Activated CD8-positive, alpha-beta memory T cell treated with anti-CD3 and anti-CD28 coated beads, Interleukin-2, amount 50 U/mL, for 4 hours (primary cell): ENCODE measurements at places on chromosomes 2 and 18.

DNA sequence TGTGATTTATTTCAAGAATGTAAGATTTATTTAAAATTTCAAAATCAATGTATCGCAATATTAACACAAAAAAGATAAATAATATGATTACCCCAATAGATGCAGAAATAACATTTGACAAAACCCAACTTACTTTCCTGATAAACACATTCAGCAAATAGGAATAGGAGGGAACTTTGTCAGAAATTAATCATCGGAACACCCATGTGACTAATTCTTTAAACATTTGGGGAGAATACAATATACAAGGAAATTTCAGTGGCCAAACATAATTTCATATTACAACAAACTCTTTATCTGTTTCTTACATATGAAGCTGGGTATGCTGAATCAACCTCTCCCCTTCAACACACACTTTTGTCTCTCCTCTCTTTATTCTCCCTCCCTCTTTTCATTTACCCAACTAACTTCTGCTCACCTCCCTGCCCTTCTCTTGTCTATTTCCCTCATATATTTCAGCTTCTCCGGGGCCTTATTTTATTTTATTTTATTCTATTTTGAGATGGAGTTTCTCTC, 309.6 kb upstream of the CNTNAP5 start:
- DNase-seq = no peak

DNA sequence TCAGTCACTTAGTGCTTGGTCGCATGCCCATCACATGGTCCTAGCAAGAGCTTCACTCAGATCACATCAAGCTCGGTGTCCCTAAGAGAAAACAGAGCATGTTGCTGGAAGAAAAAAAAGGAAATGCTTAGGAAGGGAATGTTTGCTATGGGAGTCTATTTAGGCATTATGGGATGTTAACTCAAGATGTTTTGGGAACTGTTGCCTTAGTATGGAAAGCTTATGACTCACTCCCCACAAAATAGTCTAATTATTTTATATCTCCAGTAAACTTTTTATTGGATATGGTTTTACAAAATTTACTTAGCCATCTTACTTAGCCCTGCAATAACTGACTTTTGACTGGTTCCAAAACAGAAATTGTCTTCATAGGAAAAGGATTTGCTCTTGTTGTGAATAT, 439.5 kb upstream of the ZEB2 start:
- DNase-seq = no peak

- no peak for DNase-seq
These were observed 100.4 kb upstream of the LCLAT1 start for GRCh38 chr2:30346471-30347169.

DNA sequence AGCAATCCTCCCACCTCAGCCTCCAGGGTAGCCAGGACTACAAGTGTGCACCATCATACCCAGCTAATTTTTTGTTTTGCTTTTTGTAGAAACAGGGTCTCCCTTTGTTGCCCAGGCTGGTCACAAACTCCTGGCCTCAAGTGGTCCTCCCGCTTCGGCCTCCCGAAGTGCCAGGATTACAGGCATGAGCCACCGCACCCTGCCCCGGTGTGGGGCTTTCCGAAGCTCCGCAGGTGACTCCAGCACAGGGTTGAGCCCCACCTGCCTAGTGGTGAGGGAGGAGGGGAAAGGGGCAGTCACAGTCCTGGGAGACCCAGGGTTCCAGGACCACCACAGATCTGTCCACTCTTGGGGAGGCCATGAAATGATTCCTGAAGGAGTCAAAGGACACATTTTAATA, 5.2 kb downstream of the PRLH start:
- no peak for DNase-seq

GRCh38 chr2:88078643-88079172, 11.1 kb downstream of the SMYD1 start:
- DNase-seq = no peak

DNA sequence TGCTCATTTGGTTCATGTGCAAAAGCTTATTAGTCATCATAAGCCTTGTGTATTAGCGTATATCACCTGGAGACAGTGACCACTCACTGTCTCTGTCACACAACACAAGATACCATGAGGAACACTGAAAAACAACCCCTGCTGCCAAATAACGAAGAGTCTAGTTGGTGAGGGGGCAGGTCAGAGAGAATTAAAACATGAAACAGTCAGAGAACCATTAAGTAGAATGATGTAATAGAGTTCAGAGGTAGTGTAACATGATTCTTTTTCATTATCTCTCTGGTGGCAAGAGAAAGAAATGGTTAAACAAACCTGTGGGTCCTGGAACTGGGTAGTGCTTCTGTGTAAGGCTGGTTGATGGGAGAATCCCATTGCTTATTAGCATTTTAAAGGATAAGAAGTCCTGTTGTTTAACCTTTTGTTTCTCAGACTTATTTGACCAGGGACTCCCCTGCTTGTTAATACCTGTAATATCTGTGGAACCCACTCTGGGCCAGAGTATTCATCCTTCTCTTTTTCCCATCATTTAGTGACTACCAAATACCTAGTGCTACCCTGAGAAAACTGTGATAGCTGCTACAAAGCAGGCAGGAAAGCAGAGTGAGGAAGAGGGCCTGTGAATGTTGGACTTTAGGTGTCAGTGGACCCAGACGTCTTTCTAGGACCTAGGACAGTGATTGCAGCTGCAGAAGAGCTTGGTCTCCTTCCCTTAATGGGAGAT, 38.0 kb downstream of the PTRHD1 start:
- no peak for DNase-seq

DNA sequence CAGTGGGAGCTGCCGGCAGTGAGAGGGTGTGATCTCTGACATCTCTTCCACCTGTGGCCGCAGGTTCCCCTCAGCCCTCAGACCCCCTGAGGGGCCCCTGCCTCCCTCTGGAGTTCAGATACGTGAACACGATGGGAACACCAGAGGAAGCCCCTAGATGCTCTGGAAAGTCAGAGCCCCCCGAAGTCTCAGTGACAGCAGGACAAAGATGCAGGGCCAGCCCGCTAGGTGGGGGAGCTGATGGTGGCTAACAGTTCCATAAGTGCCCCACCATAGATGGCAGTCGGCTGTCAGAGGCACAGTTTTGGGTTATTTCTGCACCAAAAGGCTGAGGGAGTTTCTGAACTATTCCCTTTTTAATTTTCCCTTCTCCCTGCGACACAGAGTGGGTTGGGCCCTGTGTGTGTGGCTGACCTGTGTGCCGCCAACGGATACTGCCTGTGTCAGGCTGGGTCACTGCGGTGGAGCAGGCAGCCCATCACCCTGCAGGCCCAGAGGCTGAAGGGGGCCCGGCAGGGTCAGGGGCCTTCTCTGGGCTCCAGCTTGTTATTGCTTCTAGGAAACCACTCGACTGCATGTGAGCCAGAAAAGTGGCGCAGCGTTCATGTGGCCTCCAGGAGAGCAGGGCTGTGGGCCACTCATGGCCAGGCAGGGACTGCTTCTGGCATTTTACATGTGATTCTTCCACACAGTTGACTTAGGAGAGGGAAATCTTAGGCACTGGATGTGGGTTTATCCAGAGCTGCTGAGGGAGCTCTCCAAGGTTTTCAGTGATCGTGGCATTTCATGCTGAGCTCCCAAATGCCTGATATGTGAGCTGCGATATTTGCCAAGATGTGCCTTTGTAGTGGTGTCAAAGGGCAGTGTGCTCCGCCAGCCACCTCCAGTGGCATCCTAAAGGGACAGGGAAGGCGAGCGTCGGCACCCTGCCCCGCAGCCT, 225.1 kb downstream of the SH3RF3 start:
- no peak for DNase-seq

DNA sequence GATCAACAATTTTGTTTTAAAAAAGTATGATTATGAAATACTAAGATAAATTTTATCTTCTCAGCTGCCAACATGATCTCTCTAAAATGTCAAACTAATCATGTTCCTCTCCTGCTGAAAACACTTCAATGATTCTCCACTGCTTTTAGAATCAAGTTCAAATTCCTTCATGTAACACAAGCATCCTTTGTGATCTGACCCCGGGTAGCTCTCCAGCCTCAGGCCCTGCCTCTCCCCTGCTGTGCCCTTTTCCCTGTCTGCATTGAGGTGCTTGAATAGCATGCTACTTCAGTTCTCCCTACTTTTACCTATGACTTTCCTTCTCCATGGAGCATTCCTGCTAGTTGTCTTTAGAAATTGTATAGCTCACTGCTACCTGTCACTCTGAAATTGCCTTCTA, 274.8 kb downstream of the PDE11A start:
- no peak for DNase-seq
